ENCODE measurements at places on chromosomes 16 and 17.

- no peak for DNase-seq
Measured at GRCh38 chr17:57838453-57838852, 11.4 kb downstream of the MRPS23 start.

DNA sequence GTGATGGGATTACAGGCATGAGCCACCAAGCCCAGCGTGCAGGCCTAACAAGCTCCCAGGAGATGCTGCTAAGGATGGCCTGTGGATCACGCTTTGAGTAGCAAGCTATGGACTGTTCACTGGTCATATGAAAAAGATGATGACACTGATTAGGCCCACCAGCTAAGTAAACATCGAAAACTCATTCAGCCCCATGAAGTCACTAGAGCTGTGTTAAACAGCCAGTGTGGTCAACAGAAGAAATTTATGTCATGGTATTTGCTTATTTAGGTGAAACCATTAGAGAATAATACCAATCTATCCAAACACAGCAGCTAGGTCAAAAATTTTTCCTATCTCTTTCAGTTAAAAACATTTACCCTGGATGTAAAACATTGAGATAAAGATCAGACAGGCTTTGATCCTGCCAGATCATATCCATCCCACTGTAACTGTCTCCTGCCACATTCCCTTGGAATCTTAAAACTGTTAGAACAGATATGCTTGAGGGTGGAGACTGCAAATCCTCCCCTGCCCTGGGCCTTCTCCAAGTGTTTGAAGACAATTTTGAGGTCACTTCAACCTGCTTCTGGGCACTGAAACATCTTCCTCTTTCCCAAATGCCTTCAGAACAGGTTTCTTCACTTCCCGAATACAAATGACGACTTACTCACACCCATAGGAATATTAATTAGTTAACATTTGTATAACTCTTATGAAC is 30.9 kb downstream of the HOXB1 start:
- DNase-seq, result no peak

DNA sequence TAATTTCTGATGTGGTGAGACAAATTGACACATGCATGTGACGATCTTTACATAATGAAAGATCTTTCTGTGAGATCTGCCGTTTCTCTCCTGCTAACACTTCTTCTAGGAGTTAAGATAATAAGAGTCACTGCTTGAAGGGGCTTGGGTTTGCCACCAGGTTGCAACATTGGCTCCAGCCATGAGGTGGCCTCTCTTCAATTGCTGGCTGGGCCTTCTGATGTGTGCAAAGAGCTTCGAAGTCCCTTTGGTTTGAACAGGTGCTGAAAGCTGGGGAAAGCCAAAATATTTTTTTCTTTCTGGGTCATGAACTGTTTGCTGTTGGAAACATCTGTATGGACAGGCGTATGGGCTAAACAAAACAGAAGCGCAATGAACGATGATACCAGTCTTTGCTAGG is 204.1 kb upstream of the SALL1 start:
- no peak for DNase-seq

- no peak for DNase-seq
Measured at GRCh38 chr17:82036634-82037091, 834 bp downstream of the DCXR start.

DNA sequence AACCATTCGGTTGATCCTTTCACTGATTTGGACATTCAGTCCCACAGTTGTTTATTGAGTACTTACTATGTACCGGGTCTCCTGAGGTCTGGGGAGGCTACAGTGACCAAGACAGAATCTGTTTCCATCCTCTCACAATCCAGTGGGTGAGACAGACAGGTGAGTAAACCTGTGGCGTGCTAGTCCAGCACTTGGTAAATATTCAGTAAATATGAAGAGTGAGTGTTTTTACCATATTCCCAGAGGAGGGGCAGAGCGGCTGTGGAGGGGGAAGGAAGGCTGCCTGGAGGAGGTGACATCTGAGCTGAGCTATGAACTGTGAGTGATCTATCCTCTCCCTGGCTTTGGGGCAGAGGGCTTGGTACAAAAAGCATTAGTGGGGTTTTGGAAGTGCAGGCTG is 31.4 kb downstream of the CCR7 start:
- DNase-seq, result no peak

Measured in hematopoietic multipotent progenitor cell treated with erythropoietin and hydrocortisone succinate and interleukin-3 and kit ligand, for 4 days (in vitro differentiated cells).